ENCODE measurements at places on chromosomes 1 and 21.
A peak's percentile ranks its signal among the peaks of the same experiment; 100 is the strongest.

DNA sequence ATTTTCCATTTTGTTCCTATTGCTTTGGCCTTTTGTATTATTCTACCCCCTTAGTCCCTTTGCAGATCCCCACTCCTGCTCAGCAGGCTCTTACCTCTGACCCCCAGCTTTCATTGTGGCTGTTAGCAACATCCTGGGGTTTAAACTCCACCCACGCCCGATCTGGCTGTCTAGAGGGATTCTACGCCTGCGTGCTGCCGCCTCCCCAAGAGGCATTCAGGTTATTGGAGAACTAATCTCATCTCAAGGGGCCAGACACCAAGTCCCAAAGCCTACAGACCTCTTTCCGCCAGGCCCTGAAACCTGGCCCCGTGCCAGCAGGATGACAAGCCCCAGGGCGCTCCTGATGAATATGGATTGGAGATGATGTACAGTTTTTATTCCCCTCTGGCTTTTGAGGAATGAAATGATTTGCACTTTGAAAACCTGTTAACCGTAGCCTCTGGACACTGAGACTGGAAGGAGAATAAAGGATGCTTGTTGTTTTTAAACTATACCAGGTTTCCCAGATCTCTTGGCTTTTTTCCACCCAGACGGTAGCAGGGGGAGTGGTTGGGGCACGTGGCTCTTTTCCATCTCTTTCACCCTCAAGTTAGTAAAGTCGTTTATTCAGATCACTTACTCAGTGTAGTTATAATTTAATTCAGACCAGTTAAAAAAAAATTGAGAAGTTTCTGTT lies 14.5 kb upstream of the IKBKE start:
- no peaks in the 10 kb centered on the region for H3K27me3 ChIP-seq
- no peak overlapping the region for H3K27ac ChIP-seq
- H3K36me3 ChIP-seq = no peaks in the 10 kb centered on the region
- no peak overlapping the region for H3K4me3 ChIP-seq
- no peaks in the 10 kb centered on the region for H3K4me1 ChIP-seq

DNA sequence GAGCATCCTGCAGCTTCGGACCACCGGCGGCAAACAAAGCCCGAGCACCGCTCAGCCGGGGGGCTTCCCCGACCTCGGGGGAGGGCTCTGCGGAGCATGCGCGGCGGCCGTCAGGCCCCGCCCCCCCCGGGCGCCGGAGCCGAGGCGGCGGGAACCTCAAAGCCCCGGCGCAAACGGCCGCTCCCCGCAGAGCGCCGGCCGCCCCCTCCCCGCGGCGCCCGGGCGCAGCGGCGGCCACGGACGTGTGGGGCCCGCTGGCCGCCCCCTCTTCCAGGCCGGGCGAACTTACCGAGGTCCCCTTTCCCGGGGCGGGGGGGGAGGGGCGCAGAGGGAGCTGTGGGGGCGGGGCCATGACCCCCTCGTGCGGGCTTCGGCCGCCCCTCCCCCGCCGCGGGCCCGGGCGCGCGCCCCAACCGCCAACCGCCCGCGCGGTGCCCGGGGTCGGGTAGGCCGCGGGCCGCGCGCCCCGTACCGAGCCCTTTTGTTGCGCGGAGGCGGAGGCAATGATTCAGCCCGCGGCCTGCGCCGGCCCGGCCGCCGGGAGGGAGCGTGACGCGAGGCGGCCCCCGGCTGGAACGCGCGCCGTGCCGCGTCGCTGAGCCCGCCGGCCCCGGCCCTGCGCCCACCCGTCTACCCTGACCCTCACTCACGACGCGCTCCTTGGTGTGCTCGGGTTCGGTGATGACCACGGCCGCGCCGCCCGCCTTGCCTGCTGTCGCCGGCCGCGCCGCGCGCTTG lies 1.7 kb downstream of the RCC2 start:
- peak overlapping the region; percentile 98 for H3K27ac ChIP-seq
- H3K4me1 ChIP-seq = peaks cover 31% of the 10 kb centered on the region
- peaks cover 2% of the 10 kb centered on the region for H3K36me3 ChIP-seq
- peak; percentile 50 for DNase-seq
- H3K27me3 ChIP-seq = no peaks in the 10 kb centered on the region

GRCh38 chr21:34911360-34911759 lies 137.7 kb downstream of the RUNX1 start:
- H3K4me3 ChIP-seq = no peak overlapping the region
- peaks cover 10% of the 10 kb centered on the region for H3K4me1 ChIP-seq
- no peak for DNase-seq
- H3K27me3 ChIP-seq = no peaks in the 10 kb centered on the region
- H3K27ac ChIP-seq = no peak overlapping the region

- H3K27ac ChIP-seq = no peak overlapping the region
- H3K27me3 ChIP-seq = no peaks in the 10 kb centered on the region
- DNase-seq = no peak
- H3K4me1 ChIP-seq = peaks cover 27% of the 10 kb centered on the region
- no peaks in the 10 kb centered on the region for H3K36me3 ChIP-seq
- no peak overlapping the region for H3K4me3 ChIP-seq
Measured at GRCh38 chr1:57350610-57351009, 73.2 kb downstream of the DAB1 start.

DNA sequence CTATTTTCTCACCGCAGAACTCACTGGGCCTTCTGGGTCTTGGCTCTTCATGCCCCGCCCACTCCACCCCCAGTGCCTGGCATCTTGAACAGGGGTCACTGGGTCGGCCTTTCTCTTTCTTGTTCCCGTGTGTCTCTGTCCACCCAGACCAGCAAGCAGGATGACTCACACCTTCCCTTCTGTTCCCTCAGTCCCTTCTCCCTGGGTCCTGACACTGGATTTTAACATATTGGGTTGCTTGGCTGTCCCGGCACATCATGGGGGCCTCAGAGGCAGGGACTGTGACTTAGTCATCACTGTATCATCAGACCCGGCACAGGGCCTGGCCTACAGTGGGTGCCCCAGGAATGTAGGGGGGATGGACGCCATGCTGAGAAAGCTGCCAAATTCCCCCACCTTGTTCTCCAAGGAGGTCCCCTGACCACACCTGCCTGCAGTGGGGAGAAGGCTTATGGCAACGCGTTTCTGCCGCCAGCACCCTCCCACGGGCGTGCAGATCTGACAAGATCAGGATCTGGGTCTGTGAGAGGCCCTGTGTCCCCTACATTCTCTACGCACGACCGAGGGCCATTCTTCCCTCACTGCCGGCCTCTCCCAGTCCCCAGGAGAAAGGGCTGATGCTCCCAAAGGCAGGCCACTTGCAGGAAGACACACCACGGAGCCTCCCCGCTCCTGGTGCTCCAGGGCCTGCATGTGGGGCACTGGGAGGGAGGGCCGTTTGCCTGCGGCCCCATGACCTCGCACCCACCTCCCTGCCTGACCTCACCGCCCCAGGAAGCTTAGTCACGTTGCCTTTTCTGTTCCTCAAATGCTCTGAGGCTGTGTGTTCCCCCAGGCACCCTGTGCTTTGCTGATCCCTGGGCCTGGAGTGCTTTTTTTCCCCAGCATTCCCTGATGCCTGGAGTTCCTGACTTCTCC lies 157.2 kb upstream of the TMEM51 start:
- H3K4me1 ChIP-seq = no peaks in the 10 kb centered on the region
- H3K4me3 ChIP-seq = no peak overlapping the region
- H3K27me3 ChIP-seq = no peaks in the 10 kb centered on the region
- H3K36me3 ChIP-seq = no peaks in the 10 kb centered on the region
- H3K27ac ChIP-seq = no peak overlapping the region
- DNase-seq = peak; percentile 76

GRCh38 chr1:234769986-234770795 lies 160.2 kb upstream of the IRF2BP2 start:
- H3K27me3 ChIP-seq = no peaks in the 10 kb centered on the region
- no peak for DNase-seq
- peaks cover 5% of the 10 kb centered on the region for H3K4me1 ChIP-seq
- no peaks in the 10 kb centered on the region for H3K36me3 ChIP-seq
- H3K4me3 ChIP-seq = no peak overlapping the region

DNA sequence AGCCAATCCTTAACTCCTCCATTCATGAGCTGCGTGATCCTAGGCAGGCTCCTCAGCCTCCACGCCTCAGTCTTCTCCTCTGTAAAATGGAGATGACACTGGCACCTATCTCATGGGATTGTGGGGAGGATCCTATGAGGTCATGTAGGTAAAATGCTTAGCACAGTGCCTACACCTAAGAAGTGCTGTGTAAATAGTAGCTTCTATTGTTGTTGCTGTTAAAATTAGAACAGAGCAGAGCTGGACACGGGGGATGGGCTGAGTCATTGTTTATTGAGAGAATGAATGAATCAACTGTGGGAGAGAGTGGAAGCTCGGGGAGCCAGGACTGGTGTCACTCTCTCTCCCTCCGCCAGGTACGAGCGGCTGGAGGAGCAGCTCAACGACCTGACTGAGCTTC lies 43.0 kb downstream of the TMCC2 start:
- no peaks in the 10 kb centered on the region for H3K36me3 ChIP-seq
- H3K27me3 ChIP-seq = no peaks in the 10 kb centered on the region
- H3K4me1 ChIP-seq = no peaks in the 10 kb centered on the region
- no peak overlapping the region for H3K27ac ChIP-seq
- no peak for DNase-seq

DNA sequence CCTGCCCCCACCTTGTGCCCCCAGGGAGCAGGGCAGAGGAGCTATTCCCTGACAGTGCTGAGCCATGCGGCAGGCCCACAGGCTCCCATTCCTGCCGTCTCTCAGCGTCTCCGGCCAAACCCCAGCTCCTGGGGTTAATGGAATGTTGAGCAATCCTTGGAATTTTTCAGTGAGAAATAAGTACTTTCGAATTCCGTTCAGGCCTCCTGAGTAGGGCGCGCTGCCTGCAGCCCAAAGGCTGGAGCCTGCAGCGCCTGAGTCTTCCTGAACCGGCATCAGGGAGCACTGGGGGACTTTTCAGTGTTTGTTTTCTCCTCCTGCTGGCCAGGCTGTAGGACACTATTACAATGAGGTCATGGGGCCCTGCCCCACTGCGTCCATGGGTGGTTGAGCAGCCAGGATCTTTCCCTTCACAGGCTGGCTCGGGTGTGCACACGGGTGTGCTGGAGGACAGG lies 33.3 kb upstream of the CSF1 start:
- H3K4me1 ChIP-seq = peaks cover 23% of the 10 kb centered on the region
- H3K4me3 ChIP-seq = no peak overlapping the region
- peak overlapping the region; percentile 94 for H3K27ac ChIP-seq
- H3K36me3 ChIP-seq = no peaks in the 10 kb centered on the region
- no peaks in the 10 kb centered on the region for H3K27me3 ChIP-seq

DNA sequence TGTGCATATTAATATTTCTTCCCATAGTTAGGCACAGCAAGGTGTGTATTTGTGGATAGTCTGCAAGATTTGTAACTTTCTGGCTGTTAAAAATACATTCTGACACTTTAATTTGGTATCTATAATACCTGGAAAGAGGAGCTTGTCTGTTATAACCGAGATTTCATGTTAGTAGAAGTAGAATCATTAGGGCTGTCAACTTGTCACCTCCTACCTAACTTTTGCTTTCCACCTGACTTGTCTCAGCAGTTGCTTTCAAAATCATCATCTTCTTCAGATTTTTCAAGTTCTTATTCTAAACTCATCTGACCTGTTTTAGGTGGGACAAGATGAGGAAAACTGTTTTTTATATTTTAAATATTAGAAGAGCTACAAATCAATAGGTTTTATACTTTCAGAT lies 11.0 kb downstream of the RWDD3 start:
- peaks cover 1% of the 10 kb centered on the region for H3K4me1 ChIP-seq
- H3K27me3 ChIP-seq = no peaks in the 10 kb centered on the region
- no peak overlapping the region for H3K4me3 ChIP-seq

DNA sequence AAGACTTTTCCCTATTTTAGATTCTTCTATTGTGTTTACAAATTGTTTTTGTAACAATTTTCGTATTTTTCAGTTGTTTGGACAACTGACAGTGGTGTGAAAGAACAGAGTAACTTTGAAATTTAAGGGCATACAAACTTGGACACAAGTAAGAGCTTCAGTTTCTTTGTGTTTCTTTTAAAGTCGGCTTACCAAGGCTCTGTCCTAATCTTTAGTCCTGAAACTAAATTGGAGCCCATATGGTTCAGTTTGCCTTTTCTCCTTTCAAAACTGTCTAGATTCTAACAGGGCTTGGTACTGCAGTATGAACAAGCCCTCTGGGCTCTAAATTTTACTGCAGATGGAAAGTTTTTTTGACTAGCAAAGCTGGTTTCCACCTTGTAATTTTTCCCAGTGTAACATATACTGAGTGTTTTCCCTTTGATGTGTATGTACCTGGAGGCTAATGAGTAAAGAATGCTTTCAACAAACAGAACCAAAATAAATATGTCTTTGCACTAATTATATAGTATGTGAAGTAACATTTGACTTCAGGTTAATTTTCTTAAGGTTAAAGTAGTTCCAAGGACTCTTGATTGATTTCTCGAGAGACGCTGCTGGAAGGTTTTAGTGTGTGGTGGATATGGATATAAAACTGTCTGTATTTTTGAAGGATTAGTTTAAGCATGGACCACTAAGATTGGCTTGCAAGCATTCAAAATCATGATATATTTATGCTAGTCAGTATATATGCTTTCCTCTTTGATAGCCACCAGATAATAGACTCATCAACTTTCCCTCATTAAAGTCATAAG lies 4.1 kb downstream of the SNX27 start:
- H3K27ac ChIP-seq = no peak overlapping the region
- H3K4me1 ChIP-seq = peaks cover 7% of the 10 kb centered on the region
- no peak for DNase-seq
- no peak overlapping the region for H3K4me3 ChIP-seq

DNA sequence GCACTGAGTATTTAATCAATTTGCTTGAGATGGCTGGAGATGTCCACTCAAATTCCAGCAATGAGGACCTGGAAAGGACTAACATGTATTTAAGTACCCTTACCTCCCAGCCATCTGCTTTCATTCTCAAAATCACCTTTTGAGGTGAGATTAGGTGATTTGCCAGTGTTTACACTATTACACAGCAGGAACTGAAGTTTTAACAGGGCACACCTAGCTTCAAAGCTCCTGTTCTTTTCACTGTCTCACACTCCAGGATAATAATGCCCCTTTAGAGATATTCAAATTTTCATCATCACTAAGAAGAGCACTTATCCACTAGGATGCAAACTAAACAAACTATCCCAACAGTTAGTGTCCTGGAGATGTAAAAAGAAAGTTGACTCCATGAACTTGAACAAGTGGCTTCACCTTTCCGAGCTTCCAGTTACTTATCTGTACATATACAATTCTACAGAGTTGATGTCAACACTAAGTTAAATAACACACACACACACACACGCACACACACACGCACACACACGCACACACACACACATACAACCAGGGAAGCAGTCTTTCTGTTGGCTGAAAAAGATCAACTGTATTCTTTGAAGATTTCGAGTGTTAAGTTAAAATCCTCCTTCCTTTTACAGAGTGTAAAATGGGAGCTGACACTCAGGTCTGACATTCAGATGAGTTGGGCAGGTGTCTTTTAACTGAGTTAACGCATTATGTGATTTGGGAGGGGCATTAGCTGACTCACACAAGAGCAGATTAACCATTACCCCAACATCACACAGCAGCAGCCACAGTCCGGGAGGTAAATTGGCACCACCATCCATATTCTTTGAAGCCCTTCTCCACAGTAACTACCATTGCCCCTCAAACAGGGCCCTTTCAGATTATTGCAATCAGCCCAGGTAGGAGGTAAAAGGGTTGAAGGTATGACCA lies 15.5 kb upstream of the JAK1 start:
- no peaks in the 10 kb centered on the region for H3K4me1 ChIP-seq
- no peak for DNase-seq
- no peaks in the 10 kb centered on the region for H3K27me3 ChIP-seq
- no peak overlapping the region for H3K27ac ChIP-seq

Data from mesendoderm (in vitro differentiated cells).